T-helper 2 cell treated with Interferon-gamma antibody and Interleukin-4, amounts not matched to agents 5 μg/mL and 100 μg/mL, for 36 hours (primary cell): ENCODE measurements at places on chromosomes 3 and 15.

DNA sequence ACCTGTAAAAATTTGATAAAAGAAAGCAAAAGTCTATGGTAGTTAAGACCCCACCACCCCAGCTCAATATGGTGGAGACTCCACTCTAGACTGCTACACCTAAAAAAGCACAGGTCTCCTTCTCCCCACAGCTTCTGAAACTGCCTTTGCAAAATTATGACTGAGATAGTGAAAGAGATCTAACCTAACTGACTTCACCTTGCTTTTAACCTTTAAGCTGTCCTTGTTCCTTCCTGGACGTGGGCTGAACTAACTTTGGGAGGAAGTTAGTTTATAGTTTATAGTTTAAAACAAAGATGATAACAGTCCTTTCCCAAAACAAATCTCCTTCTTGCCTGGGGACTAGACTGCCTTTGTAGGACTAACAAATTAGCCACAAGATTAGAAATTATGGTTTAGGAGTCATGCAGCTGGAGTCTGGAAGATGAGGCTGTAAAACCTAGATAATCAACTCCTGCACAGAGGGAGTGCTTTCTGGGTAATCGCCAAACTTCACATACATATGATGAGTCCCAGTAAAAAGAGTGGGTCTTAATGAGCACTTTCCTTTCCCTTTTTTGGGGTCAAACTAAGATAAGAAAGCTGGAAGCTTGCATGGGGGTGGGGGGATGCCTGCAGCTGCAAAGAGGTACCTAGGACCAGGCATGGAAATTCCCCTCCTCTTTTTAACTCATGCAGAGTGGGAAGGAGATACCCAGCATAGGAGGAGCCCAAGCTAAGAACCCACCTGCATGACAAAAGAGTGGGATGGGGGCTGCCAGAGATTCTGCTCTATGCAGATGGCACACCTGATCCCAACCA, 17.5 kb downstream of the CCR8 start:
- no peak for DNase-seq
- peaks cover 68% of the 10 kb centered on the region for H3K4me1 ChIP-seq
- H3K27ac ChIP-seq: peak overlapping the region; percentile 83
- no peaks in the 10 kb centered on the region for H3K27me3 ChIP-seq
- H3K36me3 ChIP-seq: peaks cover 3% of the 10 kb centered on the region

DNA sequence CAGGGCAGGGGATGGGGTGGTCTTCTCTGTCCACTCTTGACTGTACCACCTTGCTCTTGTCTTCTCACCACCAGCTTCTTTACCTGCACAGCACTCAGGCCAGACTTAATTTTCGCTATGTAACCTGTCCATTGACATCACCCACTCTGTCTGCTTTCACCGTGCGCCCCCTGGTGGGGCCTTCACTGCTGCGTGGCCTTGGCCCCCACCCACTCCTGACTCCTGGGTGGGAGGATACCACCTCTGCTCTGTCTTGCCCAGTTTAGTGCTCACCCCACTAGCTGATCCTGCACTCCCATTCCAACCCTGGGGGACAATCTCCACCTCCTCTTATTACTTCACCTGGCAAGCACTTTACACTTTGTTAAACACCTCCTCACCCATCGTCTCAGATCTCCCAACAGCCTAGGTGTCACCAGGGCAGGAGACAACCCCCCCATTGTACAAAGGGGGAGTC, 17.7 kb downstream of the PTH1R start:
- no peaks in the 10 kb centered on the region for H3K4me1 ChIP-seq
- peaks cover 58% of the 10 kb centered on the region for H3K27me3 ChIP-seq
- DNase-seq: peak; percentile 63
- no peak overlapping the region for H3K27ac ChIP-seq

GRCh38 chr3:166270429-166270828, 433.2 kb upstream of the BCHE start:
- no peaks in the 10 kb centered on the region for H3K36me3 ChIP-seq
- no peaks in the 10 kb centered on the region for H3K4me1 ChIP-seq
- no peak overlapping the region for H3K4me3 ChIP-seq
- no peak for DNase-seq

DNA sequence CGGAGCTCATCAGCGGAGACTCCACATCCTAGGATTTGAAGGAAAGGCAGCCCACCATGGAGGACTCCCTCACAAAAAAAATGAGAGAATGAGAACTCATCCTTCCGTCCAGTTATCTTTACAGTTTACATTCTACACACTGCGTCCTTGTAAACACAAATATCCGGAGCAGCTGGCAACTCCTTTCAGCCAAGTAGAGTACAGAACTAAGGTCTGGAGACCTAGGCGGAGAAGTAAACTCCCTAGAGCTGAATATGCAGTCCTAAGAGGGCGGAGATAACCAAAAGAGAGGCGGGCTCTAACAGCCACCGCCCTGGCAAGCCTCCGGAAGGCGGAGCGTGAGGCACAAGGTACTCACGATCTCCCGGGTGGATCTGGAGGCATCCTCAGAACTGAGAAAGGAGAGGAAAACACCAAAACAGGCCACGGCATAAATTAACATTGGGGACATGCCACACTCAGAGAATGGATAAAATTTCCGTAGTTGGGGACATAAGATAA, 924 bp upstream of the SIN3A start:
- H3K27ac ChIP-seq: peak overlapping the region; percentile 99
- H3K4me3 ChIP-seq: peak overlapping the region; percentile 95
- DNase-seq: peak; percentile 83
- peaks cover 26% of the 10 kb centered on the region for H3K4me1 ChIP-seq
- H3K36me3 ChIP-seq: peaks cover 5% of the 10 kb centered on the region

GRCh38 chr3:157156837-157157635, 2.9 kb downstream of the CCNL1 start:
- H3K27ac ChIP-seq: peak overlapping the region; percentile 16
- peak overlapping the region; percentile 94 for H3K4me3 ChIP-seq
- peaks cover 50% of the 10 kb centered on the region for H3K4me1 ChIP-seq
- no peaks in the 10 kb centered on the region for H3K27me3 ChIP-seq
- H3K36me3 ChIP-seq: peaks cover 68% of the 10 kb centered on the region
- DNase-seq: no peak

DNA sequence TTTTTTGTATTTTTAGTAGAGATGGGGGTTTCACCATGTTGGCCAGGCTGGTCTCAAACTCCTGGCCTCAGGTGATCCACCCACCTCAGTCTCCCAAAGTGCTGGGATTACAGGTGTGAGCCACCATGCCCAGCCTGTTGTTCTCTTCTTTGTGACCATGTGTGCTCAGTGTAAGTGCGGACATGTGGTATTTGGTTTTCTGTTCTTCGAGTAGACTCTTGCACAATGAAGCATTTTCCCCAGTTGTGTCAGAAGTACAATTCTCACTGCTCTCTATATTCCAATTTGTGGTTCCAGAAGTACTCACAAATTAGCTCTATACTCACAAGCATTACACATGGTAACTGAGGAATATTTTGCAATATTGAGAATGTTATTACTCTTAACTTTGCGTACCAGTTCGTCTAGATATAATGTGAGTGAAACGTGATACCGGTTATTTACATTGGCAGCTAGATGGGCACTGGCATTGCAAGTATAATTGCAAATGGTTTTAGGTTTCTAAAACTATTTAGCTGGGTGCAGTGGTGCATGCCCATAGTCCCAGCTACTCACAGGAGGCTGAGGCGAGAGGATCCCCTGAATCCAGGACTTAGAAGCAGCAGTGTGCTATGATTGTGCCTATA, 34.2 kb upstream of the MTMR14 start:
- peaks cover 2% of the 10 kb centered on the region for H3K27me3 ChIP-seq
- H3K4me3 ChIP-seq: no peak overlapping the region
- DNase-seq: no peak
- no peaks in the 10 kb centered on the region for H3K4me1 ChIP-seq
- no peak overlapping the region for H3K27ac ChIP-seq

DNA sequence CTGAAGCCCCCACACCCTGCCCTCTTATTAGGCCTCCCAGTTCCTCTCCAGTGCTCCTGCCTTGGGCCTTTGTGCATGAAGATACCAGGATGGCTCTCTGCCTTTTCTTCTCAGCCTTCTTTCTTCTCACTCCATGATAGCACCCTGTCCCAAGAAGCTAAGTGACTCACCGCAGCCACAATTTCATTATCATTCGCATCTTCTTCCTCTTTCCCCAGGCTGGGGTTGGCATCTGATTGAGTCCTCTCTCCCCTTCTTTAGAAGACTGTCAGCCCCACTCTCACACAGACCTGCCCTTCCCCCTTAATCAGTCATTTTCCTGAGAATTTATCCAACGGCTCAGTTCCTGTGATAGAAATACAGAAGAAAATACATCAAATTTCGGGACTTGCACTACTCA, 102.0 kb downstream of the STAC start:
- H3K27me3 ChIP-seq: no peaks in the 10 kb centered on the region
- no peak for DNase-seq
- no peaks in the 10 kb centered on the region for H3K4me1 ChIP-seq
- H3K27ac ChIP-seq: no peak overlapping the region

GRCh38 chr3:14209581-14210289, 31.1 kb downstream of the LSM3 start:
- no peaks in the 10 kb centered on the region for H3K27me3 ChIP-seq
- no peaks in the 10 kb centered on the region for H3K4me1 ChIP-seq
- no peak overlapping the region for H3K27ac ChIP-seq
- no peak overlapping the region for H3K4me3 ChIP-seq

GRCh38 chr3:121748680-121749275, 763 bp downstream of the GOLGB1 start:
- DNase-seq: no peak
- H3K4me3 ChIP-seq: no peak overlapping the region
- no peak overlapping the region for H3K27ac ChIP-seq
- peaks cover 9% of the 10 kb centered on the region for H3K4me1 ChIP-seq

DNA sequence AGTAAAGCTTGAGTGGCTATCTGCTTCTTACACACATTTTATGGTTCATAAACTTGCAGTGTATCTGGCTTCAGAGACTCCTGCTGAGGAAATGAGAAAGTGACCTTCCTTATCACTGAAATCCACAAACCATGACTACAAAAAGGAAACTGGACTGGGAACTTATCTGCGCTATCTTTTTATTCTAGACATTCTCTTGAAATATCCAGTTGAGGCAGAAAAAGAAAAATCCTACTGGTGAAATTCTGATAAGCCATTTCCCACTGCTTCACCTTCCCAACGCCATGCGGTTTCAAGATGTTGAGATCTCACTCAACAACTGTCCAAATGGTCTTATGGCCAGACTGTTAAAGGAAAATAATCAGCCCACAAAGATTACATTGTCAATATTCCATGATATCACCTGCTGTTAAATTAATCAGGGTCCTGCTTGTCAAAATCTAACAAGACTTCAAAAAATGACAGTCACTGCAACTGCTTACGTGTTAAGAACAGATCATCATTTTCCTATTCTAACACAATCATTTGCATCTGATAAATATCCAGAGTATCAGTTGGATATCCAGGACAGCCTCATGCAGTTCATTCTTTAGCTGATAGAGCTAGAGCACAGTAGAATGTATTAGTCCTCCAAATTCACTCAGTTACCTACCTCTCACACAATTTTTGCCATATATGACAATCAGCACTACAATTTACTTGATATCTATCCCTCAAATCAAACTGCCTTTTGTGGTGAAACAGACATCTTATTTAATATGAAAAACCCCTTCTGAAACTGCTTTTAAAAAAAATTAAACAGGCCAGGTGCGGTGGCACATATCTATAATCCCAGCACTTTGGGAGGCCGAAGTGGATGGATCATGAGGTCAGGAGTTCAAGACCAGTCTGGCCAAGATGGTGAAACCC, 538.1 kb downstream of the MAGI1 start:
- H3K4me3 ChIP-seq: no peak overlapping the region
- H3K36me3 ChIP-seq: no peaks in the 10 kb centered on the region
- no peaks in the 10 kb centered on the region for H3K27me3 ChIP-seq
- no peak overlapping the region for H3K27ac ChIP-seq
- H3K4me1 ChIP-seq: no peaks in the 10 kb centered on the region

GRCh38 chr15:49441356-49441755, 18.3 kb downstream of the FGF7 start:
- no peak for DNase-seq
- no peaks in the 10 kb centered on the region for H3K4me1 ChIP-seq
- H3K4me3 ChIP-seq: no peak overlapping the region
- peaks cover 8% of the 10 kb centered on the region for H3K27me3 ChIP-seq
- no peak overlapping the region for H3K27ac ChIP-seq
- H3K36me3 ChIP-seq: no peaks in the 10 kb centered on the region

- H3K27ac ChIP-seq: no peak overlapping the region
- no peak overlapping the region for H3K4me3 ChIP-seq
- H3K4me1 ChIP-seq: peaks cover 5% of the 10 kb centered on the region
- no peak for DNase-seq
- peaks cover 13% of the 10 kb centered on the region for H3K27me3 ChIP-seq
These were observed 30.4 kb upstream of the SYNM start for GRCh38 chr15:99074446-99074845.

DNA sequence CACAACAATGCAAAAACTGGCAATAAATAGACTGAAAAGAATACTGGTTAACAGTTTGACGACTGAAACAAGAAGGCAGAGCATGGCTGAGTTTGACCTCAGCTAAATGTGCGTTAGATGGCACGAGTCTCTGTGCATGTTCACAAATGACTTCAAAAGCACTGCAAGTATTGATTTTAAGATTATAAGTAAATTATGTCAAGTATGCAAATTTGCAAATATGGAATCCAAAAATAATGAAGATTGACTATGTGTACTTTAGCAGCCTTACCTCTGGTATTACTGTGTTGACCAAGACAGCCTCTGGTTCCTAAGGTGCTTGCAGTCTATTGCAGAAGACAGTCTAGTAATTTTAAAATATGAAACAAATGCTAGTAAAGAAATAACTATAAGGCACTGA, 2.6 kb upstream of the EIF5A2 start:
- DNase-seq: no peak
- H3K27me3 ChIP-seq: peaks cover 29% of the 10 kb centered on the region
- no peak overlapping the region for H3K4me3 ChIP-seq
- no peak overlapping the region for H3K27ac ChIP-seq
- H3K4me1 ChIP-seq: peaks cover 15% of the 10 kb centered on the region
- no peaks in the 10 kb centered on the region for H3K36me3 ChIP-seq

- DNase-seq: no peak
- no peaks in the 10 kb centered on the region for H3K27me3 ChIP-seq
- no peaks in the 10 kb centered on the region for H3K36me3 ChIP-seq
- no peaks in the 10 kb centered on the region for H3K4me1 ChIP-seq
- no peak overlapping the region for H3K4me3 ChIP-seq
These were observed 31.6 kb downstream of the PYDC2 start for GRCh38 chr3:191492601-191493000.

DNA sequence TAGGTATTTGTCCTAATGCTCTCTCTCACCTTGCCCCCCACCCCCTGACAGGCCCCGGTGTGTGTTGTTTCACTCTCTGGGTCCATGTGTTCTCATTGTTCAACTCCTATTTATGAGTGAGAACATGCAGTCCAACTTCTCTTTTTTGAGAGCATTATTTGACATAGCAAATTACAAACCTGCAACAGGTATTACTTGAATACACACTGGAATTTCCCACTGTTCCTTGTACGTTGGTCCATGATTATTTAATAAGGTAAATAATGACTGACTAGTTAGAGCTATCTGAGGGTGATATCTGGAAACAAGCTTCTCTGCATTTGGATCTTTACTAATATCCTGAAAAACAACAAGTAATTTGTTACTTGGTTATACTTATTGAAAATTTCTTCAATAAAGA, 24.1 kb downstream of the ICE2 start:
- peaks cover 34% of the 10 kb centered on the region for H3K36me3 ChIP-seq
- no peak overlapping the region for H3K4me3 ChIP-seq
- no peaks in the 10 kb centered on the region for H3K27me3 ChIP-seq
- no peak for DNase-seq
